ENCODE measurements at places on chromosomes 11 and 22. TPM values are rescaled to one million over a fixed set of nuclear protein-coding genes. Genes with fewer than 3 reads are reported as not detected.

The OR51I1 gene
- total RNA-seq = not detected

- DNase-seq = no peak
Observed at GRCh38 chr11:32885556-32885955, 7.1 kb upstream of the QSER1 start.

GRCh38 chr22:38727530-38728451, 22.0 kb downstream of the GTPBP1 start:
- no peak for DNase-seq

The OR4P4 gene
- not detected for total RNA-seq

- DNase-seq = no peak
Observed at GRCh38 chr22:29732883-29733282, 13.1 kb downstream of the CABP7 start.

DNA sequence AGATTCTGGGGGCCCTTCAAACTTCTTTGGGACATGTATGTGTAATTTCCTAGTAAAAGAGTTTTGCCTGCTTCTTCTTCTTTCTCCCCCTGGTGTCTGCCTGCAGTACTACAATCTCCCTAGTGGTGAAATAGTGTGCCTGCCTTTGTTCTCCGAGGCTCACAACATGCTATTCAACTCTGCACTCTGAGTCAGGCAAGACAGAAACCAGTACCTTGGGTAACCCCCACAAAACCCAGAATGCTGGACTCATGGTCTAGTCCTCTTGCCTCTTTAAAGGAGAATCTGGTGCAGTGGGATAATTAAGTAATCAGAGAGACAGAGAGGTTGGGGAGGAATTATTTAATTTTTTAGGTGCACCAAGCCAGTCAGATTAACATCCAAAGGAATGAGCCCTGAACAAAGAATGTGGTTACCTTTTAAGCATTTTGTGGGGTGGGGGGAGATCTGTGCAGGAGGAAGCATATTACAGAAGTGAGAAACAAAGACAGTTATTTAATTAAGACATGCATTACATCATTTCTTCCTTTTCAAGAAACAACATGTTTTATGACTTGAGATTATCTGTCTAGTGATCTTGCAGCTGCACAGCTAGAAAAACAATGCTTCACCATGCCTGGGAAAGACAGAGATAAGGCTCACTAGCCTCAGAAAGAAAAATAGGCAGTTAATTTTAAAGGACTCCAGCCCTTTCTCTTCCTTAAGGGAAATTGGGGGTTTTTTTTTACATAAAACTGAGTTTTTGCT, 11.0 kb upstream of the MS4A6A start:
- DNase-seq = peak; percentile 68

GRCh38 chr11:128908391-128909246, 17.5 kb downstream of the KCNJ5 start:
- peak; percentile 91 for DNase-seq

- no peak for DNase-seq
Observed at GRCh38 chr11:119782739-119783072, 53.7 kb upstream of the NECTIN1 start.

GRCh38 chr11:1848640-1849430, 4.0 kb upstream of the LSP1 start:
- DNase-seq = no peak

The TRIM34 gene
- total RNA-seq = 8.1 TPM

- peak; percentile 36 for DNase-seq
Observed at GRCh38 chr22:30396871-30397655, at the start of gene SEC14L2. TSS of gene SEC14L2 (plus strand) at chr22:30397018. CDS start at chr22:30397117, 99 bp downstream.

DNA sequence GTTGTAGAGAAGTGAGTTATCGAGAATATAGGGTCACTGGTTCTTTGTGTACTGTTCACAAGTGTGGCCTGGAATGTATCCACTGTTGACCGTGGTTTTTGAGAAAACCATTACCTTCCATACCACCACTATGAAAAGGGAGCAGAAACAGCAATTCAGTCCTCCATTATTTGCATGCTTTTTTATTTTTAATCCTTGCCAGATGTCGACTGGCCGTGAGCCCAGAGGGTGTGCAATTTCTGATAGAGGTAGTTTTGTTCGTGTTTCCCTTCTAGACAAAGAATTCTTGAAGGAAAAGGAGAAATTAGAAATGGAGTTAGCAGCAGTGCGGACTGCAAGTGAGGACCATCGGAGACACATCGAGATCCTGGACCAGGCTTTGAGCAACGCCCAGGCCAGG, 81.7 kb downstream of the AMOTL1 start:
- no peak for DNase-seq

- DNase-seq = no peak
Observed at GRCh38 chr11:120832481-120833238, 191.2 kb upstream of the TBCEL start.

The OLFML1 gene
- not detected for total RNA-seq

DNA sequence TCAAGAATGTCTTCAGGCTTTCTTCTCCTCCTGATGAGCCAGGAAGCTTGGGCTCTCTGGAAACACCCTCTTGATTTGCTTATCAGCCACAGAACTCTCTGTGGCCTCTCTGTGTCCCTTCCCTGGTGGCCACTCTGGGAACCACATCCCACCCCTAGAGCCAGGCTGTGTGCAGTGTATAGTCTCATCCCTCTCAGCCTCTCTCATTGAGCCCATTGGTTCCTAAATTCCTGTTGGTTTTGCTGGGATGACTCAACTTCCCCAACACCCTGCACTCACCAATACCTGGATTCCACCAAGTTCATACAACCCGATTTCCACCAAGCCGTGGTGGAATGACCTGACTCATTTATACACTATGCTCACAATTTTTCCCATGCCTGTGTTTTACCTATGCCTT, 5.2 kb downstream of the IRAG1 start:
- peak; percentile 89 for DNase-seq
